HCT116 (cell line): ENCODE measurements at places on chromosomes 3 and 15.

GRCh38 chr3:168216851-168217250 is 121.1 kb upstream of the GOLIM4 start:
- H3K4me3 ChIP-seq = no peak overlapping the region
- peaks cover 9% of the 10 kb centered on the region; the same call in 1 of the 2 replicates for H3K27me3 ChIP-seq
- no peaks in the 10 kb centered on the region for H3K36me3 ChIP-seq
- H3K4me1 ChIP-seq = no peaks in the 10 kb centered on the region

DNA sequence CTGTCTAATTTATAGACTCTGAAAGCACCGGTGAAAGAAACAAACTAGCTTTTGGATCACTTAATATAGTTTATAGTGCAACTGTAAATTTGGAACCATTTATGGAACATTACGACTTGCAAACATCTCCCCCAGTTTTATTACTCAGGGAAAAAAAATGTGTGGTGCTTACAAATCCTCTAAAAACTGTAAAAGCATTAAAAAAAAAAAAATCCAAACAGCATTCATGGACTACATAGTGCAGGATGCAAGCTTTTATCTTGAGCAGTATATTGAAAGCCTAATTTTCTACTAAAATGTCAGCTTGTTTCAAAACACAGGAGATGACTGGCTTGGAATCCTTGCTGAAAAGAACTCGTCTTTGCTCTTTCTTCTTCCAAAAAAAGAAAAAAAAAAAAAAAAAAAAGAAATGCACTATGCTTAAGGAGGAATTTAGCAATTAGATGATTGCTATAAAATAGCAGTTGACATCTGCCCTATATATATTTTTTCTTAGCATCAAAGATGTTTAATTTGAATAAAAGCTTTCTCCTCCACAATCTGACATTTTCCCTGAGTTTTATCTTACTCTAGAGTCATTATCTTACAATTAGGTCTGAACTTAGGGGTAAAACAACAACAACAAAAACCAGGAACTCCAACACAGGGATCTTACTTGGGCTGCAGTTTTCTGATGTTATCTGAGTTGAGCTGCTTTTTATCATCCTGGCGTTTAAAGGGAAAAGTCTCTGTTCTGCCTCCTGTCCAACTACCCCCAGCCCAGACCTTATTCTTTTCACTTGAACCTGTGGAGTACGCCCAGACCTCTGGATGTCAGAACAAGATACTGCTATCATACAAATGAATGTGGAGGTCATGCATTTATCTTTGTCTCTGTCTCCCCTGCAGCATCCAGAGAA is 62.6 kb upstream of the PDZRN3 start:
- no peaks in the 10 kb centered on the region for H3K4me1 ChIP-seq
- no peak overlapping the region for H3K4me3 ChIP-seq
- no peak overlapping the region for H3K27ac ChIP-seq

GRCh38 chr3:32302601-32303398 is 64.3 kb downstream of the CMTM8 start:
- no peaks in the 10 kb centered on the region for H3K27me3 ChIP-seq
- no peaks in the 10 kb centered on the region for H3K36me3 ChIP-seq
- H3K4me3 ChIP-seq = no peak overlapping the region
- H3K27ac ChIP-seq = no peak overlapping the region
- peaks cover 3% of the 10 kb centered on the region; the same call in 1 of the 2 replicates for H3K4me1 ChIP-seq

GRCh38 chr15:31504462-31504839 is 177.8 kb downstream of the KLF13 start:
- no peak overlapping the region for H3K4me3 ChIP-seq
- no peaks in the 10 kb centered on the region for H3K27me3 ChIP-seq
- no peaks in the 10 kb centered on the region for H3K36me3 ChIP-seq

DNA sequence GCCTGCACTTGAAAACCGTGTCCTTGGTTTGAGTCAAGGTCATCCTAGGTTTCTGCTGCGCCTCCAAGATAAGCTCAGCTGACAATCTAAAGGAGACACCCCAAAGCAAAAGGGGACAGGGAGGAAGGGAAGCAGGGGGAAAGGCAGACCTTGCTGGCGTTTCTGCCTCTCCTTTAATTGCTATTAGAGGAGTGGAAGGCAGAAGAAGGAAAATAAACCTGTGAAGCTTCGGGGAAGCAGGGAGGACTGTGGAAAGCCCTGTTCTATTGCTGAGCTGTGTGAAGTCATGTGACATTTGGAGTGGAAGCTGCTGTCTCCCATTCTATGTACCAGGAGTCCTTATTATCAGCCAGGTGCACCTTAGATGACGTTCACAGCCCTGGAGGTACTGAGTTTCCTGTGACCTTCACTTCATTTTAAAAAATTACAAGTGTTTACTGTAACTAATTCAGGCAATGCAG is 21.5 kb upstream of the CHD2 start:
- H3K27me3 ChIP-seq = no peaks in the 10 kb centered on the region
- peaks cover 2% of the 10 kb centered on the region; the same call in 1 of the 2 replicates for H3K36me3 ChIP-seq
- no peak for DNase-seq
- H3K27ac ChIP-seq = no peak overlapping the region
- H3K4me3 ChIP-seq = no peak overlapping the region

- no peaks in the 10 kb centered on the region for H3K27me3 ChIP-seq
- DNase-seq = no peak
- H3K4me1 ChIP-seq = no peaks in the 10 kb centered on the region
- no peak overlapping the region for H3K4me3 ChIP-seq
- no peak overlapping the region for H3K27ac ChIP-seq
Measured at GRCh38 chr15:85710340-85710842, 84.3 kb downstream of the KLHL25 start.
